Stimulated activated CD4-positive, alpha-beta T cell treated with anti-CD3 and anti-CD28 coated beads, TNF-alpha, amount 100 ng/mL, for 1 hour (primary cell): ENCODE measurements at places on chromosomes 4 and X.

- no peak for DNase-seq
Measured at GRCh38 chr4:160319868-160320260, 1217.0 kb downstream of the RAPGEF2 start.

GRCh38 chr4:170705907-170706306 lies 616.2 kb upstream of the AADAT start:
- no peak for DNase-seq

DNA sequence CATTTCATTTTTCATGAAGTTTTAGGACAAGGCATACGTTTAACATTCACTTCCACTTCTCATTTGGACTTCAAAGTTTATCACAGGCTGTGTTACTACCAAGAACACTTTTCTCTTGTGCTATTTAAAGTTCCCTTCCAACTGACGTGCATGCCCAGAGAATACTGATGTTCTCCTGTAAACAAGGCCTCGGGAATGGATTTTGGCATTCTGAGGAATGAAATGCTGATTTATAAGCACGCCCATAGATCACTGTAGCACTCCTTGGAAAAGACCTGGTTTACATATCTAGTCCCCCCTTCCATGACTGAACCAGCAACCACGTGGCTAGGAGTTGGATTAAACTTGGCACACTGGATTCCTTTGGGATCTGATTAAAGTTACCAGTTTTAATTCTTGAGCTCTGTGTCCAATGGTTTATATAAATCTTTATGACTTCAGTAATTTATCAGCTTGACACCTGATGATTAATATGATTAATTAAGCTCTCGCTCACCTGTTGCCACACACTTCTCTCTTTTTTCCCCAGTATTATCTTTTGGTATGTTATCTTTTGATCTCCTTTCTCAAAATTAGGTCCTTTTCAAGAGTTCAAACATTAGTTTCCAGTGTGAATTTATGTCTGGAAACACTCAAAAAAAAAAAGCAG lies 122.4 kb upstream of the HAND2 start:
- DNase-seq: no peak

GRCh38 chrX:155333544-155334100 lies 792 bp downstream of the CLIC2 start:
- DNase-seq: no peak

DNA sequence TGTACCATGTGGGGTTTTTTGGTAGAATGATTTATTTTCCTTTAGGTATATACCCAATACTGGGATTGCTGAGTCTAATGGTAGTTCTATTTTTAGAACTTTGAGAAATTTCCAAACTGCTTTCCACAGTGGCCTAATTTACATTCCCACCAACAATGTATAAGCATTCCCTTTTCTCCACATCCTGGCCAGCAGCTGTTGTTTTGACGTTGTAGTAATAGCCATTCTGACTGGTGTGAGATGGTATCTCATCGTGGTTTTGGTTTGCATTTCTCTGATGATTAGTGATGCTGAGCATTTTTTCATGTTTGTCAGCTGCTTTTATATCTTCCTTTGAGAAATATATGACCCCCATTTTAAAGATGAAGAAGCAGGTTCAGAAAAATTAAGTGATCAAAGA lies 153.7 kb downstream of the CBR4 start:
- no peak for DNase-seq

DNA sequence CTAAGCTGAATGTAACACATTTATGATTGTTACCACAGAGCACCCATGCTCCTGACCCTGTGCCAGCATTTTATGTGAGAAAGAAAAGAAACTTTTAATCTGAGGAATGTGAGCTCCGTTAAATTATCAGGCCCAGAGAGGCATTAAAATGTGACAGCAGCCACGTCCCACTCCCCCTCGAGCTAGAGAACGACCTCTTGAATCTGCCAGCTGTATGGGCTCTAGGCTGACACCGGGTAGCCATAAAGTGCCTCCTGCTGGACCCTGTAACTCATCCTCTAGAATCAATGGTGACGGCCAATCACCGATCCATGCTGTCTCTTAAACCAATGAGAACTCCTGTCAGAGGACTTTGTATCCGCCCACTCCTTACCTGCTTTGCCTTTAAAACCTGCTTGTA lies 110.2 kb upstream of the ADRA2C start:
- DNase-seq: no peak

GRCh38 chr4:182019148-182019652 lies 224.0 kb upstream of the TENM3 start:
- no peak for DNase-seq

- no peak for DNase-seq
Measured at GRCh38 chrX:48848847-48849246, 13.4 kb upstream of the PCSK1N start.

DNA sequence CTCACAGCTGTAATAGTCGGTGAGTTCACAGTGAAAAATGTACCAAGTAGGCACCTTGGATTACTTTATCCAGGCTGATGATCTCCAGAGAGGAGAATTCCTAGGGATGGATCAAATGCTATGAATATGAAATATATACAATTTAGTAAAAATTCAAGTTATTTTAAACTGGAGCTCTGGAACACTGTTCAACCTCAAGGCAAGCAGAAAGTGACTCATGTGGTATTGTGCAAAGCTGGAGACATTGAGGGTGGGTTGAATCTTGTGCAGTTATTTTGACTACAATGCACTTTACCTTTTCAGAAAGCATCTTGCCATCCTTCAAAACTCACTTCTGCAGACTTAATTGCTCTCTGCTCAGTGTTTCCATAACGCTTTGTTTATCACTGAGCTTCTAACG lies 43.4 kb downstream of the OSTC start:
- no peak for DNase-seq

- DNase-seq: no peak
Measured at GRCh38 chr4:70681704-70682103, 6.6 kb upstream of the UTP3 start.

DNA sequence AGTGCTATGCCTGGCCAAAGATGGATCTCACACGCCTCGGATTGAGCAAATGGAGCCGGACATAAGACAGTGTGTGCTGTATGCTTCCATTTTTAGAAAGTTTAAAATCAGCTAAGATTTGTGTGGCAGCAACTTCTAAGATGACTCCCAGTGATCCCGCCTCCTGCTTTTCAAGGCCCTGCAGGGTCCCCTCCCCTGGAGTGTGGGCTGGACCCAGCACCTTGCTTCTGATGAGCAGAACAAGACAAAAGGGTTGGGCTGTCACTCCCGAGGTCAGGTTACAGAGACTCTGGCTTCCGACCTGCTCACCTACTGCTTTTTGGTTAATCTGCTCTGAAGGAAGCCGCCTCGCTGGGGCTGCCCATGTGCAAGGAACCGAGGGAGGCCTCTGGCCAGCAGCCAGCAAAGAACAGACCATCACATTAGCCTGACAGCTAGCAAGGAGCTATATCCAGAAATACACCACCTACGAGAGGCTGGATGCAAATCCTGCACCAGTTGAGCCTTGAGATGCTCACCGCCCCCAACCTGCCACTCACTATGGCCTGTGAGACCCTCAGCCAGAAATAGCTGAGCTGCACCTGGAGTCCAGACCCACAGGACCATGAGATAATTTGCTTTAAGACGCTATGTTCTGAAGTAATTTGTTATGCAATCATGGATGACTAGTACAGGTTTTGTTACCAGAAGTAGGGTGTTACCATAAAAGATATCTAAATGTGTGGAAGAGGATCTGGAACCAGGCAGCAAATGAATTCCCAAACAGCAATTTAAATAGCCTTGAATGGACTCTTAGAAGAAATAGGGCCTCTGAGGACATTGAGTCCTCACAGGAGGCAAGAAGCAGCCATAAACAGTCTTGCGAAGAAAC lies 47.6 kb downstream of the CRMP1 start:
- no peak for DNase-seq

GRCh38 chr4:59971952-59972351 lies 1228.2 kb upstream of the ADGRL3 start:
- no peak for DNase-seq

DNA sequence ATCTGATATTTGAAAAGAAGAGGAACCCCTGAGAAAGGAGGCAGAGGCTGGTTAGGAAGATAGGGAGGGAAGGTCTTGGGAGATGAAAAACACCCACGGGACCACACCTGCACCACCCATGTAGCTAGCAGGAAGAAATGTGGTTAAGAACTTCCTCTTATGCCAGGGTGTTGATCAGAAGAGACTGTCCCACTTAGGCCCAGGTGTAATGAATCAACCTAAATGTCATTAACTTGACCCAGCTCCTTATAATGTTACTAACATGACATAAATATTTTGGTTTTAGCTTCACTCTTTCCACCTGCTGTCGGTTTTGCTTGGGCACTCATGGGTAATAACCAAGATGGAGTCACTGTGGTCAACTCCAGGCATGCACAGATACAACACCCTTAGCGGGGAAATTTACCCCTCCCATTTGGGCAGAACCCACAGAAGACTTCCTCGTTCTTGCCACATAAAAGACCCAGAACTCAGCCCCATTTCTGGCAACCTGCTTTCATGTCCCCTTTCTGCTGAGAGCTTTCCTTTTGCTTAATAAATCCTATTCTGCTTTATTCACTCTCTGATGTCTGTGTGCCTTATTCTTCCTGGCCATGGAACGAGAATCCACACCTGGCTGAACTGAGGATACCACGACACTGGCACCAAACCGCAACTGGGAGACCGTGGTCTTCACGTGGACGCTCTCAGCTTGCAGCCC lies 46.8 kb downstream of the ZNF141 start:
- DNase-seq: no peak

- DNase-seq: no peak
Measured at GRCh38 chr4:1855333-1856070, 454 bp downstream of the LETM1 start.

- DNase-seq: no peak
Measured at GRCh38 chr4:146335763-146336409, 121.5 kb downstream of the REELD1 start.

- no peak for DNase-seq
Measured at GRCh38 chr4:74660866-74661265, 133.5 kb downstream of the BTC start.

DNA sequence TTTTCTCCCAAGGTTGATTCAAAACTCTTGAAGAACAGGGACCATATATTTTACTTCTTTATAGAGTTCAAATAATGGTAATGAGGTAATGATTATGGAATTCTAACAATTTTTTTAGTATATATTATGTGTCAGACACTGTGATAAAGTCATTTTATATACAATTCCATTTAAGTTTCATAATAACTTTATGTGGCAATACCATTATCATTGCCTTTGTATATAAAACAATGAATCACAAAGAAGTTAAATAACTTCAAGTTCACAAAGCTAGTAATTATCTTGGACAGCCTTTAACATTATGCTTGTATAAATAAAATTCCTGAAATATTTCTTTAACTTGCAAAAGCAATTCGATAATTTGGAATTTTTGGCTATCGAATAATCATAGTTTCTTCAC lies 20.6 kb downstream of the MAGEC1 start:
- no peak for DNase-seq

DNA sequence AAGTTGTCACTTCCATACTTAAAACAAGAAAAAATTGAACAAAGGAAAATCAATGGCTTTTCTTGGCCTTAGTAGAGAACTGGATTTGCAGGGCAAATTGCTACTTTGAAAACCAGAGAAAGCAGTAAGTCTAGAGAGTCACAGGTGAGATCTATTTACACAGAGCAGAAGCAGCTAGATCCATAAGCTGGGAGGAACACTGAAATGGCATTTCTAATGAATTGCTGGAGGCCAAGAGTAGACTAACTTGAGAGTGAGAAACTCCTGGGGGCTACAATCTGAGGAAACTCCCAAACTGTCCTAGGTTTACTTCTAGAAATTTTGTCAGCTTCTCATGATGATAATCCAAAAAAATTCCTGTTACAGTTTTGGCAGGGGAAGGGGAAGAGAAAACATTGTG lies 133.3 kb downstream of the SPCS3 start:
- DNase-seq: no peak

DNA sequence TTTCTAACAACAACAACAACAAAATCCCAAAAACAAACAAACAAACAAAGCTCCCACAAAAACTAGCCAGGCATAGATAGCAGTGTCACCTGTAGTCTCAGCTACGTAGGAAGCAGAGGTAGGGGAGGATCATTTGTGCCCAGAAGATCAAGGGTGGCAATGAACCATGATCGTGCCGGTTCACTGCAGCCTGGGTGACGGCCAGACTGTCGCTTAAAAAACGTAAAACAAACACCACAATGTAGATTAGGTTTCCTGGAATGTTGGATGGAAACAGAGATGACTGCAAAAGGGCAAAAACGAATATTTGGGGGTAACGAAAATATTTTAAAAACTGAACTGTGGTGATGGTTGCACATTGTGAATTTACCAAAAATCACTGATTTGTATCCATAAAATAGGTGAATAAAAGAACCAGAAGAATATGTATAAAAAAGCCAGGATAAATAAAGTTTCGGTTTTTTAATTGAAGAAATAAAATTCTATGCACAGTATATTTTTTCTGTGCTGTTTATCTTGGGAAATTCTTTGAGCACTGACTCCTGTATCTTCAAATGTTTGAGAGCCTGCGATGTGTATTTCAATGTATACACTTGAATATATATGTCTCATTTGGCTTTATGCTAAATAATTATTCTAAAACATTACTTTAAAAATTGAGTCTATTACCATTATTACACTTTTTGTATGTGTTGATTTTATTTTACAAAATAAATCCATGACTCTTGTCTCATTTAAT lies 1477.0 kb downstream of the PCDH7 start:
- DNase-seq: no peak

DNA sequence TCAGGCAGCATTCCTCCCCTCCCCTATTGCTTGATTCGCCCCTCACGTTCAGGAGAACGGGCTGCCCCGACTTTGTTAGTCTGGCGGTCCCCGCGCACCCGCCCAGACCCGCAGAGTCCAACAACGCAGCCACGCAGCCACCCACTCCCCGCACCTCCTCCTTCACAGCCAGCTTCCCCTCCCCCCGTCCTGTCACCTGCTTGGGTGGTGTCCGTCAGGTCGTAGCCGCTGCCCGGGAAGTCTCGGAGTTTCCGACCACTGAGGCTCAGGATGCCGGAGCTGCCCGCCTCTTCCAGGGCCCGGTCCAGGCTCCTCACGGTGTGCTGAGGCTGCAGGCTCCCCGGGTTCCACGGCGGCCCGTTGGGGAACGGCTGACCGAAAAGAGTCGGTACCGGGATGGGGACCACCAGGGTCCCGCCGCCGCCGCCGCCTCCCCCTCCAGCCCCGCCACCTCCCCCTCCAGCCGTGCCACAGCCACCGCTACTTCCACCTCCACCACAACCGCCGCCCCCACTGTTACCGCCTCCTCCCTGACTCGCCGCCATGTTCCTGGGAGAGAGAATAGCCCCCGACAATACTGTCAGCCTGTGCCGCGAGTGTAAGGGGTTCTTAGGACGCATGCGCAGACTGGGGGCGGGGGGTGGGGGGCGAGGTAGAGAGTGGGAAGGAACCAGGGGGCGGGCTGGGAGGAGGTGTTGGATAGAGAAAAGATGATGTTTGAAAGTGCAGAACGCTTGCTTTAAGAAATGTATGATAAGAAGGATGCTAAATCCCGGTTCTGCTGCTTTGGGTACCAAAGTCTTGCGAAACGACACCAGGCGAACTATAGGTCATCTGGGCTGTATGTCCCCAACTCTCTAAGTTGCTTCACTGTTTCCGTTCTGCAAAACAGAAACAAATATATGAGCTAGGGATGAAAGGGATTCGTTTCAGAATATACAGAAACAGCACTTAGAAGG lies at the start of gene LRCH2:
LRCH2 (minus strand) TSS at position 600 of the 959 bp plus-strand sequence; CDS start at position 545, 55 bp downstream.
- no peak for DNase-seq

GRCh38 chr4:41067369-41067768 lies 147.0 kb downstream of the APBB2 start:
- no peak for DNase-seq

GRCh38 chrX:53481816-53482465 lies 47.8 kb upstream of the HSD17B10 start:
- no peak for DNase-seq

GRCh38 chrX:103309860-103310554 lies 783 bp downstream of the BEX2 start:
- DNase-seq: no peak

GRCh38 chrX:1741816-1742394 lies 127.0 kb downstream of the ASMT start:
- DNase-seq: no peak
